ENCODE measurements at places on chromosomes 6 and 20.

- DNase-seq, result no peak
Measured at GRCh38 chr20:1861347-1861976, 33.7 kb upstream of the SIRPA start.

DNA sequence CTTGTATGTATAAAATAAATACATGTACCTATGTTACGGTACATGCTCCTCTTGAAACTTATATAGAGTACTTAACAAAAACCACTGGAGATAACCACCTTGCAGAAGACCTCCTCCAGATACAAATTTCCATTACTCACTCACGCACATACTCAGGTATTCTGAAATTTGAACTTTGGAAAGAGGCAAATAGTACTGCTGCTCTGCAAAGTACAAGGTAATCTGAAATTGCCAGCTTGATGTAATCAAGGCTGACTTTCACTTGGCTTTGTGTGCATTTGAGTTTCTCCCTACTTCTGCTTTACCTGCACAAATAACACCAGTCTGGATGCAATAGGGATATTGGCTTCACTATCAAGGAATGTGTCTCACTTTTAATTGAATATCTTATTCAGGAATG, 123.6 kb downstream of the FOXA2 start:
- no peak for DNase-seq

DNA sequence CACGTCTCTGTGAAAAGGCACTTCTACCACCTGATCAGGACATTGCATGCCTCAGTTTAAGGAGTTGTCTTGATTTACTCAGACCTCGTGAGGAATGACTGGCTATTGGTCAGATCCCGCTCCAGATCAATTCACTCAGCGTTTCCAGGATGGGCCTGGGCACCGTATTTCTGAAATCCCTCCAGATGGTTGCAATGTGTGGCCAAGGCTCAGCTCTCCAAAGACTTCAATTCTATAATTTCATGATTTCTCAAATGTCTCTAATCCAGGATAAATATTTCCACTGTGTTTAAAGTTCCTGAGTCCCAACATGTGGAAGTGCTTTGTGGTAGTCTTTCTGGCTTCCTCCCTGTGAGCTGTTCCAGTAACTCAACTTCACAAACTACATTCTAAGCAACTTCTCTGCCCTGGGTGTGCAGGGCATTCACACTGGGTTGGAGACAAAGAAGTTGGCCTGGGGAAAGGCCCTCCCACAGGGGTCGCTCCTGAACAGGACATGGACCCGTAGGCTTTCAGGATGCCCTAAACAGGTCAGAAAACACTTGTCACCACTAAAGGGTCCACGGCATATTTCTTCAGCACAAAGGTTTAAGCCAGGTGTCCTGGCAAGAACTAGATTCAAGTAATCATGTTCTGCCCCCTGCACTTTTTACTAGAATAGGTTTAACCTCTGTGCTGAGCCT, 212.1 kb downstream of the WDR27 start:
- DNase-seq, result no peak

DNA sequence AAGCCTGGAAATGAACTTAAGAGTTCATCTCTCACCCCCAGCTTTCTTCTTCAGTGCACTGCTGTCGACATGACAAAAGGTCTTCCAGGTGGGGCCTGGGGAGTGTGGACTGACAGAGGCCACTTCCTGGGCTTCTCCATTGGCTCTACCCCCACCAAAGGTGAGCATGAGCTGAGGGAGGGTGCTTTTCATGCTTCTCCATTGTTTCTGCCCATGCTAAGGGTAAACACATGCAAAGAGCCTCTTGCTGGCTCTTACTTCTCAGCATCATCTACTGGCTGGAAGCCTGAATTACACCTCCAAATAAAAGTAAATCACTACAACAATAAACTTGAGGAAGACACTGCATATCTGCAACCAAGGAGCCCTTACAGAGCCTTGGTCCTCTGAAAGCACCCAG, 227.2 kb downstream of the EPM2A start:
- no peak for DNase-seq

DNA sequence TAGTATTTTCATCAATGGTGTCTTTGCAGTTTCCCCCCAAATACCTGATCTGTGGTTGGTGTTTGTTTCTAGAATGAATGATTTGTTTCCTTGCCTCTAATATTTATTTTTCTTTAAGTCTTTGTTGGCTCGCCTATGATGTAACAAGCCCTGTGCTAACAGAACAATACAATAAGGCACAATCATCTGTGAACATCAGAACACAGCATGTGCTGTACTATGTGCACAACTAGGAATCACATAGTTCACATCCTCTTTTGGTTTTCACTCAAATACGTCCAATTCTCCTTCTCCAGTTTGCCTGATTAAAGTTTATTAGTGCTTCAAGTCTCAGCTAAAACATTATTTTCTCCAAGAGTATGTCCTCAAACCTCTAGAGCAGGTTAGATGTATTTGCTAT, 613.1 kb downstream of the EPHA7 start:
- DNase-seq, result no peak

DNA sequence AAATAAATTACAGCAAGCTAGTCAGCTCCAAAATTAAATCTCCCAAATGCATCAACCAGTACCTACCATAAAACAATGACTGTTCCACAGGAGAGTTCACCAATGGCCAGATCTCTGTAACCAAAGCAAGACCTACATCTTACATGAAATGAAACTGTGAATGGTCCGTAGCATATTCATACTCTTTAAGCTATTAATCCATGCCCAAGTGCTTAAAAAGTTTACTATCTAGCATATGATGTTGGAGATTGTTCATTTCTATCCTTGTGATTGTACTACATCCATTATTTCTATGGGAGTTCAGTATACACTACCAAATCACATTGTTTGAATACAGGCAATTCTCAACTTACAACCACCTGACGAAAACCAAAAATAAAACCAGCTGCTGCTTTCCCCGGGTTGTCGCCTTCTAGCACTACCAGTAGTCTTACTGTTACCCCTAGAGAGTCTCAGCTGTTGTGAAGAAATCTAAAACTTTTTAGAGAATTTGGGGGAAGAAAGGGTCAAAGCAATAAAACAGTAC, 38.0 kb downstream of the HIVEP2 start:
- DNase-seq, result no peak

GRCh38 chr6:89032599-89032998, 48.0 kb upstream of the PNRC1 start:
- DNase-seq, result no peak

- no peak for DNase-seq
Measured at GRCh38 chr20:584161-584970, 25.7 kb downstream of the TCF15 start.

DNA sequence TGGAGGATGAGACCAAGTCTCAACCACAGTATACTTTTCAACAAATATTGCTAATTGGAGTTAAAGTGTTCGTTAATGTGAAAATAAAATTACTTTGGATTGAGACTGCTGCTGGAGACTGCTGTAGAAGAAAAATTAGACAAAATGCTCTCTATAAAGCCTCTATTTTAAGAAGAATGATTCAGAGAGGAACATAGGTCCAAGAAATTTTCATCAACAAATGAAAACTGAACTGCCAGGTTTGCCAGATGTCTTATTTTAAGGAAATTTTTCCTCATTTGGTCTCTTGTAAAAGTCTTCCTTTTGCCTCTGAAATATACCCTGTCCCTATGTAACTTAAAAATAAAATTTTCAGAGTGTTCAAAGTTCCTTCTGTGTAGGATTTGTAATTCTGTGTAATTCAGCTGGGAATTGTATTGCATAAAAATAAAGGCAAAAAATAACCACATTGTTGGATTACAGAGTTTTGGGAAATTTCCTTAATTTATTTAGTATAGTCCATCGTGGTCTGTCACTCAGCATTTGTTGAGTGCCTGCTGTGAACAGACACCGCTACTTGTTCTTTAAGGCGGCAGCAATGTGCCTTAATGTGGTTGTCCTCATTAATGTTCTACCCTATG, 27.4 kb downstream of the ANKS1A start:
- no peak for DNase-seq

DNA sequence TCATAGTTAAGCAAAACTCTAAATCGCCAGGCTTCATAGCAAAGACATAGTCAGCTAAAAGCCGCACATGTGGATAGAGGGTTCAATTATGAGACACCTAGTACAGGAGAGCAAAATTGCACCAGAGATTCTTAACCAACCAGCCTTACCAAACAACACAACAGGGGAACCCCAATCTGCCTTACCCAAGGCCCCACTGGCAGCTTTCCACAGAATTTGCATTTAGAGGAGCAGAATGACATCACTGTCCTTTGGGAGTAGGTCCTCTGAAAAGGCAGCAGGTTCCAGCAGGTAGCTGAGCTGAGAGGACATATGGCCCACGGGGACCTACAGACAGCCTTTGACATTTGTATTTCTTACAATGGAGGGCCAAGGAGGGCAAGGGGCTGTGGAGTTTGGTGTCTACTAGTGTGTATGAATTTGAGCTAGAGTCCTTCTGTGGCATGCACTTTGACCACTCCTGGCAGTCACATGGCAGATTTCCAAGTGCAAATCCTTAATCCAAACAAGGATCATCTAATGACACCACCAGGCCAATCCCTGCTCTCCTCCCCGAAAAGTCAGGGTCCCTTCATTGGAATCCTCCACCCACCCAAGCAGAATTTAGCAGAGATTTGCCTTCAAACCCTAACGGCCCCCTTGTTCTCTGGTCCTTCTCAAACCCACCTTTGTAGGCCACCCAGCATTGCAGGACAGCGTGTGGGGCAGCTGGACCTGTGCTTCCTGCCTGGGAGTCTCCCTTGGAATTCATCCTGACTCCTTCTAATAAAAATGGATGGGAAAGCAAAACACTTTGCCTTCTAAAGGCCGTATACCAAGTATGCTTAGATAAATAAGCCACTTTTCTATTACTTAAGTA, 171.2 kb upstream of the SUPT3H start:
- DNase-seq, result no peak

DNA sequence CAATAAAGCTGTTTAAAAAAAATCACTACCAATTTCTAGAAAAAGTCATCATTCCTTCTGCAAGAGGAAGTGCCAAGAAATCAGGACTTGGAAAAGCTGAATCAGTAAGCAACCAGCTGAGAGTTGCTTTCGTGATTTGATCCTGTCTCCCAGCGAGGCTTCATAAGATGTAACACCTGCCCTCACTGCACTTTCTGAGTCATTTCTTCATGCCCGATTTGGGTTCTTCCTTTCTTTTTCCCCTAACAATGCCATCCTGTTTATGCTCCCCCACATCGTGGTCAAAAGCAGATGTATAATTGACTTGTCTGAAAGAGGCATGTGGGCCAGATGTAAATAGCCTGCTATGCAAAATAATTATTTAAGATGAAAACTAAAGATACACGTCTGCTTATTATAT, 52.1 kb downstream of the RIPOR2 start:
- DNase-seq, result no peak

- no peak for DNase-seq
Measured at GRCh38 chr20:31706607-31707257, 15.9 kb downstream of the BCL2L1 start.

GRCh38 chr6:43733471-43734293, 36.3 kb upstream of the VEGFA start:
- DNase-seq, result no peak

DNA sequence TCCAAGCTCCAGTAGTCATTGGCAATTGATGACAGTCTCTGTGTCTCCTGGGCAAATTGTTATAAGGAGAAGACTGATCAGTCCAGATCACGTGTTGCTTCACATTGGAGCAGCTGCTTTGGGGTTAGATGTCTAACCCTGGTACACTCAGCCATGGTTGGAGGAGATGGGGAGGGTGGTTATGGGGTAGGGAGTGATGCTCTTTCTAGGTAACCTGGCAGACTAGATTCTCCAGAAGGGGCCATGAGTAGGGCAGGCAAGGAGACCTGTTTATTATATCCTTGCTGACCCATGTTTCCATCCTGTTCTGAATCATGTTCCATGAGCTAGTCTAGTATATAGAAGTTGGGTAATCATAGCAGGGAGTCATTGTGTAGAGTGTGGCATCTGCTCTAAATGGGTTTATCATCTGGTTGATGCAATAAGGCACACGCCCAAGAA, 50.8 kb upstream of the BACH2 start:
- no peak for DNase-seq

- no peak for DNase-seq
Measured at GRCh38 chr20:38208523-38208922, 43.5 kb upstream of the TGM2 start.

GRCh38 chr6:85449388-85449817, 480 bp upstream of the NT5E start:
- DNase-seq, result no peak

DNA sequence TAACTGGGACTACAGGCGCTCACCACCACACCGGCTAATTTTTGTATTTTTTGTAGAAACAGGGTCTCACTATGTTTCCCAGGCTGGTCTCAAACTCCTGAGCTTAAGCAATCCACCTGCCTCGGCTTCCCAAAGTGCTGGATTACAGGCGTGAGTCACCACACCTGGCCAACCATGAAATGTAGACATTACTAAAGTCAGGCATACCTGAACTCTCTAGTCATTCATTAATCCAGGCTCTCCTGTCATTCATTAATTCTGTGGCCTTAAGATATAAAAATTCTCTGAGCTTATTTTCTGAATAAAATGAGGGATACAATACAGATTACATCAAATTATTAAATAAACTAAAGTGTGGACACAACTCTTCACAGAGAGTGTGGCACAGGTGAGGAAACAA, 159.7 kb downstream of the GMDS start:
- no peak for DNase-seq

DNA sequence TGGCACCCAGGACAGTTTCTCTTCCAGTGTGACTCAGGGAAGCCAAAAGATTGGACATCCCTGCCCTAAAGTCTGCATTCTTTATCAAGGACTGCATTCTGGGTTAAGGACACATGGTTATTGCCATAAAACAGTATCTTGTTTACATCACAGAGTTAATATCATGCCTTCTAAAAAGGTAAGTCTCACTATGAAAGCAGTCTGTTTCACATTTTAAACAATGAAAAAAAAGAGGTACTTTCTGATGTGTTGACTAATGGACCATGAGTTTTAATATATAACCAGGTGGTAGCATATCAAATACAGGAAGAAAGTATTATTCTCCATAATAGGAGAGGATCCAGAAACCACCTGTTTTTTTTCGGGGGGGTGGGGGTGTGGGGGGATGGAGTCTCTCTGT, 93.7 kb downstream of the TIAM2 start:
- DNase-seq, result no peak

GRCh38 chr6:138800377-138801150, 4.7 kb downstream of the ECT2L start:
- DNase-seq, result no peak

DNA sequence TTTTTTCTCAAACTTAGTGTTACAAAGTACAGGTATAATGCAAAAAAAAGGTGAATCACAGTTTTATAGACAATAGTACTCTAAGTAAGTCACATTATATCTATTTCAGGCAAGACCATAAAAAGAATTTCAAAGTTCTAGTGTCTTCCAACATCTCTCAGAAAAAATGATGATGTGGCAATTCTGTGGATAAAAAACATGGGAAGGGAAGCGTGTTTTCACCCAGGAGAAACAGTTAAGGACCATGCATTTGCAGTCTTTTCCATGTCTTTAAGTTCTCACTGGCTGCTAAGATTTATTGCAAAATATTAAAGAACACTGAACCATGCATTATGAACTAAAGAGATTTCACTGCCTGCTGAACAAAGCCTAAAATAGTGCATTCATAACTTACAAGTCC, 1.8 kb downstream of the SSR1 start:
- no peak for DNase-seq
